Stimulated activated CD8-positive, alpha-beta memory T cell treated with anti-CD3 and anti-CD28 coated beads, Interleukin-4, amount 100 ng/mL, for 48 hours (primary cell): ENCODE measurements at places on chromosomes 12 and 14.

DNA sequence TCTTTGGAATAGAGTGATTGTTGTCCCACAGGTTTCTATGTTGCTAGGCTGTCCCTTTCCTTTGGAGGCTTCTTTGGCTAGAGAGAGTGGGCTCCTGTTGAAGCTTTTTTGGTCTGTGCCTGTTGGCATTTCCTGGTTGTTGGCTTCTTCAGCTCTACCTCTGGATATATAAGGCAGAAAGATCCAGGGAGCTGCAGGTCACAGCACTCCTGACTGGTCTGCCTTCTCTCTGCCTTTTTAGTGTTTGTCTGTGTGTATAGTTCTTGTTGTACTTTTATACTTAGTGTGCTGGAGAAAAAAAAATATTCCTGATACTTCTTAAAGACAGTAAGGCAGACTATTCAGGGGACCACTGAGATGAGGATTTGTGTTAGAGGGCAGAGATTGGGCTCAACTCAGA is 202.7 kb downstream of the FBXL14 start:
- no peak for DNase-seq

GRCh38 chr12:53965281-53966084 is 7.4 kb upstream of the HOXC11 start:
- DNase-seq = no peak

- DNase-seq = no peak
Observed at GRCh38 chr14:22479776-22480464, 109.1 kb downstream of the DAD1 start.

GRCh38 chr12:132012919-132013568 is 63.3 kb downstream of the EP400 start:
- DNase-seq = no peak

- DNase-seq = peak; percentile 60
Observed at GRCh38 chr14:70622111-70622712, 19.5 kb upstream of the TTC9 start.

DNA sequence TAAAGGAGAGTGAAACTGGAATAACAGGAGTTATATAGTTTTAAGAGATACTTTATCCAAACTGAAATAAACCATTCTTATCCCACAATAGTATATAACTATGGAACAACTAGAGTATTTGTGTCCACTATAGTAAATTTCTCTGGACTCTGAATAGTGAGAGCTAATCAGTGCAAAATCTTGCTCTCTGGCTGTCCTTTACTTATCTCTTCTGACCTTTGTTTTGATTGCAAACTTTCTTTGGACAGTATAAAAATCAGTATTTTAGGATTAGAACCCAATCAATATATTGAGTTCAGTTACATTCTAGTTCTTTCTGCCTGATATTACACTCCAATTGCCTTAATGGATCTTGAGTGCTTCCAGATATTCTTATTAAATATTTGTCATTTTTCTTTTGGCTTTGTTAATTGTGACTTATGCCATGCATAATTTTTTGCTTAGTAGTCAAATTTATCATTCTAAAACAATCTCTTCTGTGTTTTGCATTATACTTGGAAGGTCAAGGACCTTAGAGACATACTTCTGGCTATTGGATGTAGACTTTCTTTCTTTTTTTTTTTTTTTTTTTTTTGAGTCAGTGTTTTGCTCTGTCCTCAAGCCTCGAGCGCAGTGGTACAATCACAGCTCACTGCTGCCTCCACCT is 89.9 kb upstream of the AMN1 start:
- DNase-seq = no peak

- DNase-seq = no peak
Observed at GRCh38 chr14:68389943-68390342, 402.9 kb downstream of the ZFP36L1 start.

DNA sequence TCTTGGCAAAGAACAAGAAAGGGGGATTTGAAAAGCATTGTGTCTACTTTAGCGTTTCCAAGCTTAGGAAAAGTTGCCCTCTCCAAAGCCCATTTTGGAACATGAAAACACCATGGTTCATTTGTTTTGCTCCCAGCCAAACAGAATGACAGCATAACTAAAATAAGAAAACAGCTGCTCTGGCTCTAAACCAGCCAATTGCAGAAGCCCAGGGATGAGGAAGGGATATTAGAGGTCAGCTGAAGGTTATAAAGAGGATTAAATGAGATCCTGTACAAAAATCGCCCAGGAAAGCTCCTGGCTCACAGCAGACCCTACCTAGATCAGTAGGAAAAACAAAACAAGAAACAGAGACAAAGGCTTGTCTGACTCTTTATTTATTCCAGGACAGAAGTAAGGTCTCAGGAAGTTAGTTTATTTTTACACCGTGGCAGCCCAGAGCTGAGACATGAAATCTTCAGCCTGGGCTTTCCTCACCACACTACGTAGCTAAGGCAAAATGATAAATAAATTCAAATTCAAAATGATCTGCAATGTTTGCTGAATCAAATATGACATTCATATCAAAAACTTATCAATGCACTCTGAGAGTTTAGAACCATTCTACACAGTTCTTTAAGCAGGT is 25.9 kb downstream of the SPX start:
- no peak for DNase-seq

DNA sequence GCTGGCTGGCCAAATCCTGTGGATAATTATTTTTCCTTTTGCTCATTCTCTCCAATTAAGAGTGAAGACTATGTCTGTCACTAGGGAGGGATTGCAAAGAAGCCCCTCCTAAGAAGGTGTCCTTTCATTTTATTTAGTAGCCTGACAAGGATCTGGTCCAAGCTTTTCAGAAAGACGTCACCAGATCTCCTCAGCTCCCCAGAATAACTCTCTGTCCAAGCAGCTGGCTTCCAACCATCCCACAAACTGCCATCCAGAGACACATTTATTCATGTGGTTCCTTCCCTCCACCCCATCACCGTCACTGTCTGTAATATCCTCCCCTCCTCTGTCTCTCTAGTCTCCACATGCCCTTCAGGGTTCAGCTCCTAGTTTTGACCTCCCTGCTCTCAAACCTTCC is 69.9 kb downstream of the PPM1H start:
- no peak for DNase-seq

GRCh38 chr12:97223419-97223818 is 239.2 kb upstream of the RMST start:
- no peak for DNase-seq

- no peak for DNase-seq
Observed at GRCh38 chr14:103819503-103820307, 27.7 kb downstream of the PPP1R13B start.

- DNase-seq = no peak
Observed at GRCh38 chr12:78331753-78332152, 501.1 kb downstream of the NAV3 start.

- DNase-seq = no peak
Observed at GRCh38 chr14:105305345-105305744, 4.5 kb upstream of the BRF1 start.

DNA sequence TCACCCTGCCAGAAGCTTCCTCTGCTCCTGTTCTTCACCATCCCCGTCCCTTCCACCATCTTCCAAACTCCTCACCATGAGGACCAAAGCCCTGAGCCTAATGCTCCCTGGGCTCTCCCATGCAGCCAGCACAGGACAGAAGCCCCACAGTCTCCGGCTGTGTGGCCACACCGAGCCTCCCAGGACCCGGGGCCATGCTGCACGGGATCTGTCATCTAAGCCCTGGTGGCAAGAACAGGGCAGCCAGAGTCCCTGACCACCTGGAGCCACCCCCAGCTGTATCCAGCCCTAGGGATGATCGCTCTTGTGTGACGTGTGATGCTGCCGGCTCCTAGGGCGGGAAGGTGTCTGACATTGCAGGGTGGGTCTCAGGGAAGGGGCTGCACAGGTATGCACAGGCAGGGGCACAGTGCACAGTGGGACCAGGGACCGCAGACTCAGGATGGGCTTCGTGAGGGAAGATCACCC is 8.1 kb downstream of the TMEM179 start:
- DNase-seq = no peak

DNA sequence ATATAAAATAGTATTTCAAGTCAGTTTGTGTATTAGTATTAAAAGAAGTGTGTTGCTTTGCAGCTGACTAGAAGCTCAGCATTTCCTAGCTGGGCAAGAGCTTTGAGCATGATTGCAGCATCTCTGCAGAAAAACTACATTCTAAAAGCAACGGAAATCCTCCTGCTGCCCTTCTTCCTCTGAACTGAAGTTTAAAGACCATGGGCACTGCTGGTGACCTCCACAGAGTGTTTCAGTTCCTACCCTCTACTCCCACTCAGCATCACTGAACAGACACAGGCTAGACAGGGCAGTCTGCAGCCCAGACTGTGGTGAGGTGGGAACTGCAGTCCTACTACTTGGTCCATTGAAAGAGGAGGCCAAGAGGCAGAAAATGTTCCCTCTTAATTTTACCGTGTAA is 59.0 kb downstream of the FAR2 start:
- DNase-seq = no peak

- peak; percentile 79 for DNase-seq
Observed at GRCh38 chr12:57214398-57214781, 2.2 kb upstream of the NXPH4 start.

GRCh38 chr14:95221531-95221930 is 64.2 kb upstream of the DICER1 start:
- DNase-seq = no peak

DNA sequence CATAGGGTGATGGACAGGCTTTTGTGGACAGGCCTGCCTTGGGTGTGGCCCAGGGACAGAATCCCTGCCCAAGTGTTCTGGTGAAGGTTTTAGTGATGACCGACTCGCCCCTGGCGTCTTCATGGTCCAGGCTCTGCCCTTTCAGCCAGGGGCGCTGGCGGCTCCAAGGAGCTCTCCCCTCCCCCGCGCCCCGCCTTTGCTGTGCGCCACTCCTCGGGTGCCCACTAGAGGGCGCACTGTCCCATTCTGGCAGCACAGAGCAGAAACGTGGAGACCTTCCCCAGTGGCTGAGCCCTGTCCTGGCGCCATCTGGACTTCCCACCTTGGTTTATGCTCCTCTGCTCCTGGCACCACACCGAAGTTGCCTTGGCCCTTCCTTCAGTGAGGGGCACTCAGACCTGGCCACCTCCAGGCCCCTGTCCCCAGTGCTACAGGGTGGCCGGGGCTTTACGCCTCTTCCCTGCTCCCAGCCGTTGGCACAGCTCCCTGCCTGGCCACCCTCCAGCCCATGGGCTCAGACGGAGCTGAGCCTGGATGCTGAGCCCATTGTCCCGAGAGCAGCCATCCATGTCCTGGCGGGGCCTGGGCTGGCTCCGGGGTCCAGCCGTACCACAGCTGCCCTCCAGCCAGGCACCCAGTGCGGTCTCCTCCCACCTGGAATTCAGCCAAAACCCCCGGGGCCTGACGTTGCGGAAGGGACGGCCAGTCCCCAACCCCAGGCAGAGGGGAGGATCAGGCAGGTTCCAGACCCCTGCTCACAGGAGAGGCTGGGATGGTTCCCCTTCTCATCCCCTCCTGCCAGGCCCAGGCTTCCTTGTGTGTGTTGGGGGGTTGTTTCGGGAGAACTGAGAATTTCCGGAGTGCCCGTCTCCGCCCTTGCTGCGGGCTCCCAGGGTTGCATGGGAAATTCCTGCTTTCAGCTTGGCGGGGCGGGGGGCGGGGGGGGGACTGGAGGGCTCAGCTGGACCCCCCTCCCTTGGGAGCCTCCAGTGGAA is 5.6 kb upstream of the CRIP1 start:
- DNase-seq = peak; percentile 96

- no peak for DNase-seq
Observed at GRCh38 chr12:123607756-123608155, 5.9 kb downstream of the DDX55 start.

DNA sequence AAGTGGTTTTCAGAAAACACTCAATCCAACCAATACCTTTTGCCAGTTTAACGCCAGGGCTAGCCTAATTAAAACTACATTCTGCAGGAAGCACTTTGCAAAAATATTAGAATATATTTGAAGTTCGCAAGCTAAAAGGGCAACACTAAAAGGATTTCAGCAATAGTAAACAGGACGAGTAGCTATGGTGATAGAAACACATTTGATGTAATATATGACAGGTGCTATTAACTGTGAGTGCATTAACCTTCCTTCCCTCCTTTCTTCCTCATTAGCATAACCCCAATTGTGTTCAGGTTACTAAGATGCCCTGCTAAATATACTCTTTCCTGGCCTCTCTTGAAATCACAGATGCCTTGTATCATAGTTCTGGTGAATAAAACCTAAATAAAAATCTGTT is 85.6 kb upstream of the TMCC3 start:
- no peak for DNase-seq

- no peak for DNase-seq
Observed at GRCh38 chr14:63761351-63762117, 33.7 kb upstream of the SGPP1 start.

GRCh38 chr12:99154983-99155336 is 492.6 kb upstream of the GARIN6 start:
- DNase-seq = no peak

- peak; percentile 69 for DNase-seq
Observed at GRCh38 chr14:77212943-77213678, 31.5 kb downstream of the TMEM63C start.

DNA sequence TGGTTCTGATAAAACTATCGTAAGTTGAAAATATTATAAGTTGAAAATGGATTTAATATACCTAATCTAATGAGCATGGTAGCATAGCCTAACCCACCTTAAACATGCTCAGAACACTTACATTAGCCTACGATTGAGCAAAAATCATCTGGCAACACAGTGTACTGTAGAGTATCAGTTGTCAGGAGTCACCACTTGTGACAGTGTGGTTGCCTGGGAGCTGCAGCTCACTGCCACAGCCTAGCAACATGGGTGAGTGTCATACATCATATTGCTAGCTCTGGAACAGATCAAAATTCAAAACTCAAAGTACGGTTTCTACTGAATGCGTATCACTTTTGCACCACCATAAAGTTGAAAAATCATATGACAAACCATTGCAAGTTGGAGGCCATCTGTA is 203.5 kb downstream of the ATXN7L3B start:
- DNase-seq = no peak

- no peak for DNase-seq
Observed at GRCh38 chr12:101847325-101847724, 16.6 kb upstream of the GNPTAB start.

DNA sequence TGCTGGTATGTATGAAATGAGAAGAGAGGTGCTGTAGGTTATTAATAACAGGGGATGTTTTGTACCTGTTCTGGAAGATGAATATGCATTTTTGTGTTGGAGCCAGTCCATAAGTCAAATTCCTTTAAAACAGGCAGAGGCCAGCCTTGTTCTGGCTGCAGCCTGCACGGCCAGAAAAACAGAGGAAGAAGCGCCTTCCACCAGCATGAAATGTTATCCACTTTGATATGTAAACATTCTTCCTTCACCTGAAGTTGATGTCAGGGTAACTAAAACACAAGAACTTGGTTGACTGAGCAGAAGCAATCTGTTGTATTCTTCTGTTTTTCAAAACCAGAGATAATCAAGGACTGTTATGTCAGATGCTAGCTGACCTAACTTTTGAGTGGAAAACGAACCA is 237.9 kb upstream of the PLEKHG7 start:
- no peak for DNase-seq

- no peak for DNase-seq
Observed at GRCh38 chr12:6958609-6959057, 7.5 kb downstream of the PTPN6 start.

DNA sequence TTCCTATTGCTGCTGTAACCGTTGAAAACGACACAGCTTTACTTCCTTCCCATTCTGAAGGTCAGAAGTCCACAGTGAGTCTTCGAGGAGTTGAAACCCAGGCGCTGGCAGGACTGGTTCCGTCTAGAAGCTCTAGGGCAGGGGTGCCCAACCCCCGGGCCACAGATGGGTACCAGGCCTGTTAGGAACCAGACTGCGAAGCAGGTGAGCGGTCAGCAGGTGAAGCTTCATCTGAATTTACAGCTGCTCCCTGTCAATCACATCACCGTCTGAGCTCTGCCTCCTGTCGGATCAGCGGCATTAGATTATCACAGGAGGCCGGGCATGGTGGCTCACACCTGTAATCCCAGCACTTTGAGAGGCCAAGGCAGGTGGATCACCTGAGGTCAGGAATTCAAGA is 12.6 kb upstream of the SFSWAP start:
- no peak for DNase-seq

GRCh38 chr14:80231702-80232101 is 20.4 kb upstream of the DIO2 start:
- no peak for DNase-seq
